ENCODE measurements at places on chromosomes 5 and 9.

GRCh38 chr5:41822036-41822435 lies 48.2 kb downstream of the OXCT1 start:
- no peaks in the 10 kb centered on the region for H3K36me3 ChIP-seq
- H3K4me1 ChIP-seq: no peaks in the 10 kb centered on the region
- H3K4me3 ChIP-seq: no peak overlapping the region
- no peaks in the 10 kb centered on the region for H3K27me3 ChIP-seq
- DNase-seq: no peak

- no peaks in the 10 kb centered on the region for H3K27me3 ChIP-seq
- no peaks in the 10 kb centered on the region for H3K4me1 ChIP-seq
- H3K27ac ChIP-seq: no peak overlapping the region
- H3K4me3 ChIP-seq: no peak overlapping the region
These were observed 47.1 kb upstream of the FYB1 start for GRCh38 chr5:39266442-39266841.

DNA sequence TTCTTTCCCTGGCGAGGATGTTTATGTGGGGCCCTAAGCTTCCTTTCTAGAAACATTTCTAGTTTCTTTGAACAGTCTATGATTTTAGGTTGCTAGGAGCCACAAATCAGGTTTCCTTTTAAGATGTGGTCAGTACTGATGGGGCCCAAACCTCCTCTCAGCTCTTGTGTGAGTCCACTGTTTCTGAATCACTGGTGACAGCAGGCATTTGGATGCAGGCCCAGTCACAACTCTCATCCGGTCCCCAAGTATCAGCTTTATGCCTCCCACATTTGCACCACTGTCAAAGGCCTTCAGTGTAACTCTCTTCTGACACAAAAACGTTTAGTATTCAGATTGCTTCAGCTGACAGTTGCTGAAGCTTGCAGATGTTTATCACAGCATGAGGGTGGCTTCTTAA lies 7.8 kb downstream of the DMRT2 start:
- H3K27ac ChIP-seq: no peak overlapping the region
- DNase-seq: no peak
- no peak overlapping the region for H3K4me3 ChIP-seq
- no peaks in the 10 kb centered on the region for H3K4me1 ChIP-seq
- peaks cover 3% of the 10 kb centered on the region for H3K27me3 ChIP-seq
- no peaks in the 10 kb centered on the region for H3K36me3 ChIP-seq

GRCh38 chr5:148840531-148840930 lies 14.1 kb downstream of the ADRB2 start:
- no peaks in the 10 kb centered on the region for H3K36me3 ChIP-seq
- no peaks in the 10 kb centered on the region for H3K4me1 ChIP-seq
- no peak for DNase-seq
- no peak overlapping the region for H3K4me3 ChIP-seq

DNA sequence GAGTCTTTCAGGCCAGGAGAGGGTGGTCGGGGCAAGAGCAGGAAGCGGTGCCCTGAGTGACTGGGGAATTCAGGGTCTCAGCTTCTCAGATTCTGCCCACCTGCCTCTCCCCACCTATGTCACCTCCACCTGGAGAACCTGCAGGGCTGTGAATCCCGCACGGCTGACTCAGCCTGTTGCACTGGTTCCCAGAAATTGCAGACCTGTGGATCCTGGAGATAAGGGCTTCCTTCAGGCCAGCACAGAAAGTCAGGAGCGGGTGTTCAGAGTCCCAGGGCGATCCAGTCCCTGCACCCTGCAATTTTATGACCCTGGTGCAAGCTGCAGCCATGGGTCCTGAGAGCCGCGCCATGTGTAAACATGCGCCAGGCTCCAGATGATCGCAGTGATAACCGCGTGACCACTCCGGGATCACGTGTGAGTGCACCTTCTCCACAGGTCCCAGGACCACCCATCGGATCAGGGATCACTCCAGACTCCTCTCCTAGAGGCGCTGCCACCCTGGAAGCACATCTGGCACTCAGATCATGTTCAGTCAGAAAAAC lies 17.8 kb downstream of the IRX4 start:
- H3K4me3 ChIP-seq: no peak overlapping the region
- no peak overlapping the region for H3K27ac ChIP-seq
- no peaks in the 10 kb centered on the region for H3K36me3 ChIP-seq
- peaks cover 7% of the 10 kb centered on the region for H3K27me3 ChIP-seq
- DNase-seq: no peak

GRCh38 chr9:89915187-89915586 lies 310.4 kb downstream of the GADD45G start:
- no peaks in the 10 kb centered on the region for H3K27me3 ChIP-seq
- no peak for DNase-seq
- H3K4me1 ChIP-seq: peaks cover 4% of the 10 kb centered on the region
- H3K27ac ChIP-seq: no peak overlapping the region

- no peaks in the 10 kb centered on the region for H3K27me3 ChIP-seq
- H3K36me3 ChIP-seq: no peaks in the 10 kb centered on the region
- no peak overlapping the region for H3K27ac ChIP-seq
- H3K4me1 ChIP-seq: peaks cover 2% of the 10 kb centered on the region
These were observed 75.0 kb upstream of the NEK6 start for GRCh38 chr9:124182741-124183140.

DNA sequence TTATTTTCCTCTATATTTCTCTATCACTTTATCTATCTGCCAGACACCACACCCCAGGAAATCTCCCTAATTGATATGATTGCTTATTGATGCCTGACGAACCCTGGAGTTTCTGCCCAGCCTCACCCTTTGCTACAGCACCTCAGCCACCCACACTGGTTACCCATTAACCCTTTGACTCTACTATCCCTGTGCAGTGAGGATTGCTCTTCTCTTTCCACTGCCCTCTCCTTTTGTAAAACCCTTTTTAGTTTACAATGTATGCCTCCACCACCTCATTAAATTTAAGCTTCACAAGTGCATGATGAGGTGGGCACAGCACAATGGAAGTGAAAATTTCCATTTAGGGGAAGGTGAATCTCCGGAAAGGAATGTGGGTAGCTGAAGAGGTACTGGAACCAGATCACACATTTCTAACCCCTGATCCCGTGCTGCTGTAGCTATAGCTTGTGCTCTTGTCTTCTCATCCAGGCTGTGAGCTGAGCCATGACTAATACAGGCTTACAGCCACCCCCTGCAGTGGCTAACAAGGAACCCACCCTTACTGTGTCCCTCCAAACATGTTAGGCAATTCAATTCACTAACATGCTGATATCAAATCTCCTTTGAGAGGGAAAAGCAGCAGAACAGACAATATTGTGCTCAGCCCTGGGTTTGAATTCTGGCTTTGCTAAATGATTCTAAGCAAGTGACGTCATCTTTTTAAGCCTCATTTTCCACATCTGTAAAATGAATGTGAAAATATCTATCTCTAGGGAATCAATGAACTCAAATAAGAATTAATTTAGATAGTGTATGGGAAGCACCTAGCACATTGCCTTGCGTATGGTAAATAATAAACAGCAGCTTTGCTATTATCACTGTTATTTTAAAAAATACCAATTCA lies 186.9 kb upstream of the TRIM32 start:
- H3K4me3 ChIP-seq: no peak overlapping the region
- H3K36me3 ChIP-seq: no peaks in the 10 kb centered on the region
- no peaks in the 10 kb centered on the region for H3K27me3 ChIP-seq
- DNase-seq: no peak

GRCh38 chr5:96148376-96148775 lies 186.7 kb upstream of the ELL2 start:
- no peak overlapping the region for H3K4me3 ChIP-seq
- peaks cover 8% of the 10 kb centered on the region for H3K4me1 ChIP-seq
- H3K36me3 ChIP-seq: no peaks in the 10 kb centered on the region
- no peak overlapping the region for H3K27ac ChIP-seq
- DNase-seq: no peak

DNA sequence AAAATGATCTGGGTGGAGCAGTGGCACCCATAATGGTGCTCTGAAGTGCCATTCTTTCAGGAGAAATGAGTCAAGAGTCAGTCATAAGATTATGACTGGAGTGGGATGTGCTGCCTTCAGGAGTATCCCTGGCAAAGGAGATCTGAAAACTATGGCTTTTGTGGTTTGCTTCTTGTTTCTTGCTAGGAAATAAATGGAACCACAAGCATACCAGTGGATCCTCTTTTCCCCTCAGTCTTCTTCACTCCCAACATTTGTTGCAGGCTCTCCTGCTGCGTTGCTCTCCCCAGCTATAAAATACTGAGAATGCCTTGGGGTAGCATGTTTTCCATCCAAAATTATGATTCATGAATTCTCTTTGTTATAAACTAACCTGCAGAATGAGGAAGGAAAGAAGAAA lies 199.1 kb downstream of the NNT start:
- DNase-seq: no peak
- H3K4me3 ChIP-seq: no peak overlapping the region
- no peaks in the 10 kb centered on the region for H3K36me3 ChIP-seq
- no peaks in the 10 kb centered on the region for H3K4me1 ChIP-seq
- no peak overlapping the region for H3K27ac ChIP-seq
- H3K27me3 ChIP-seq: no peaks in the 10 kb centered on the region

GRCh38 chr9:22108581-22109370 lies 99.7 kb upstream of the CDKN2B start:
- no peaks in the 10 kb centered on the region for H3K4me1 ChIP-seq
- DNase-seq: no peak
- no peaks in the 10 kb centered on the region for H3K36me3 ChIP-seq
- no peak overlapping the region for H3K4me3 ChIP-seq
- no peak overlapping the region for H3K27ac ChIP-seq
- no peaks in the 10 kb centered on the region for H3K27me3 ChIP-seq

- H3K36me3 ChIP-seq: no peaks in the 10 kb centered on the region
- H3K27me3 ChIP-seq: no peaks in the 10 kb centered on the region
- no peak overlapping the region for H3K4me3 ChIP-seq
- no peak overlapping the region for H3K27ac ChIP-seq
- no peaks in the 10 kb centered on the region for H3K4me1 ChIP-seq
These were observed 178.2 kb downstream of the PAM start for GRCh38 chr5:102933316-102933715.

DNA sequence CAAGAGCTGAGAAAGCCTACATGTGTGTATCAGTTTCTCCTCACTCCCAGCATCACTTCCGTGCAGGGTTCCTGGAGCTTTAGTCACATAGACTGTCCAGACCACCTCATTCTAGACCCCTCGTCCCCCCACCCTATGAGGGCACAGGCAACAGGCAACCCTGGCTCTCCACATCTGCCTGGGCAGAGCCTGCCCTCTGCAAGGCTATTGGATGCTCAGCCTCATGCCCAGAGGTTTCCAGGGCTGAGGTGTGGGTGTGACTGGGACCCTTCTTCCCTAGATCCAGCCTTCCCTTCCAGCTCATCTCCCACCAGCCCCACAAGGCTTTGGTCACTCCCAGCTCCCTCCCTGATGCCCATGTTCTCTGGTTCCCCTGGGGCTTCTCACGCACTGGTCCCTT lies 161.4 kb downstream of the PAX5 start:
- H3K4me3 ChIP-seq: no peak overlapping the region
- H3K36me3 ChIP-seq: no peaks in the 10 kb centered on the region
- DNase-seq: no peak

- H3K36me3 ChIP-seq: no peaks in the 10 kb centered on the region
- no peak for DNase-seq
- no peaks in the 10 kb centered on the region for H3K27me3 ChIP-seq
- no peak overlapping the region for H3K27ac ChIP-seq
- H3K4me1 ChIP-seq: peaks cover 3% of the 10 kb centered on the region
- peak overlapping the region; percentile 90 for H3K4me3 ChIP-seq
These were observed 896 bp downstream of the RIGI start for GRCh38 chr9:32524892-32525708.

- H3K36me3 ChIP-seq: no peaks in the 10 kb centered on the region
- no peak overlapping the region for H3K4me3 ChIP-seq
- H3K4me1 ChIP-seq: no peaks in the 10 kb centered on the region
- no peak overlapping the region for H3K27ac ChIP-seq
These were observed 25.5 kb downstream of the OTULINL start for GRCh38 chr5:14607104-14607503.

DNA sequence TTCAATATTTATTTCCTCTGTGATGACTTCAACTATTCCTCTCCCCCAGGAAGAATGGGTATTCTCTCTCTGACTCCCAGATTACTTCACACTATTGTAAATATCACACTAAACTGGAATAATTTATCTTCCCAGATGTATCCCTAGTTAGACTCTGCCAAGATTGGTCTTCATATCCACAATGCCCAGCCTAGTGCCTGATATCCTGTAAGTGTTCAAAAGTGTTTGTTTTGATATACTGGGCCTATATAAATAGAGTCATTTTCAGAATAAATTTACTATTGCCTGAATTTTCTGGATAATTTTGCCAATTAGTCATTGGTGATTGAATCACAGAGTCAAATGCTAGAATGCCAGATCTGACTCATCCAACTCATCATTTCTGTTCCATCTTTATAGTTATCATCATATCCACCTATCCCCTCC lies 143.7 kb upstream of the TNC start:
- H3K27ac ChIP-seq: no peak overlapping the region
- H3K36me3 ChIP-seq: no peaks in the 10 kb centered on the region
- no peak for DNase-seq
- no peaks in the 10 kb centered on the region for H3K27me3 ChIP-seq
- no peak overlapping the region for H3K4me3 ChIP-seq

DNA sequence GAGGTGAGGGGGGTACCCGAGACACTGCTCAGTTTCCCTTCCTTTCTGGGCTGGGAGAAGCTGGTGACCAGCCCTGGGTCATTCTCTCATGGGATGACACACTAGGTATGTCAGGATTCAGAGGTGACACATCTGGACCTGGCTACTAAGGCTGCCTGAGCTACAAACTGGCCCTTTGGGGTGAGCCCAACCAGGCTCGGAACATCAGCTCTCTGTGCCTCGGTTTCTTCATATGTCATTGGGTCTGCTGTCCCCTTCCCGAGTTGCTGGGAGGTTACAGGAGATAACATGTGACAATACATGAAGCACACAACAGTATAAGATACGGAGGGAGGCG lies 11.8 kb downstream of the CARD19 start:
- DNase-seq: no peak
- H3K36me3 ChIP-seq: no peaks in the 10 kb centered on the region

- no peaks in the 10 kb centered on the region for H3K27me3 ChIP-seq
- no peak overlapping the region for H3K4me3 ChIP-seq
- H3K4me1 ChIP-seq: no peaks in the 10 kb centered on the region
- no peak for DNase-seq
- no peaks in the 10 kb centered on the region for H3K36me3 ChIP-seq
- H3K27ac ChIP-seq: no peak overlapping the region
These were observed 177.6 kb upstream of the TLX3 start for GRCh38 chr5:171131497-171131896.

GRCh38 chr9:25733336-25733982 lies 55.2 kb upstream of the TUSC1 start:
- H3K36me3 ChIP-seq: no peaks in the 10 kb centered on the region
- no peak overlapping the region for H3K4me3 ChIP-seq
- no peak for DNase-seq
- H3K27ac ChIP-seq: no peak overlapping the region
- no peaks in the 10 kb centered on the region for H3K4me1 ChIP-seq

DNA sequence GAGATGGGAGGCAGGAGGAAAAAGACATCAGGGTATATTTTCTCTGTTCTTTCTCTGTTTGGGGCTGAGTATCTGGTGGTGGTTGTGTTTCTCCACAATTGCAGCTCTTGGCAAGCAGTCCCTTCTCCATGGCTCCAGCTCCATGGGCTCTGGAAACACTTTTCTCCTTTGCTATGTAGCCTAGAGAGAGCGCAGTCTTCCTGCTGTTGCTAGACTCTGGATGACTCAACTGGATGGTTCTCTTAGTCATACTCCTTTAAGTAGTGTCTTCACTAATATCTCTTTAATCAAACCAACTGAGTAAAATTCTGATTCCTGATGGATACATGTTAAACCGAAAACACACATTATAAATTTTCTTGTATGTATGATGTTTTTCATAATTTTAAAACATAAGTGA lies 3.3 kb upstream of the PLGRKT start:
- H3K4me1 ChIP-seq: 0 out of 2 replicates have a peak, but pooled peaks cover 3% of the 10 kb centered on the region
- H3K4me3 ChIP-seq: no peak overlapping the region
- no peaks in the 10 kb centered on the region for H3K36me3 ChIP-seq
- no peak for DNase-seq

GRCh38 chr5:139183502-139183901 lies 14.7 kb downstream of the SIL1 start:
- no peaks in the 10 kb centered on the region for H3K27me3 ChIP-seq
- H3K27ac ChIP-seq: no peak overlapping the region
- H3K4me3 ChIP-seq: no peak overlapping the region
- H3K36me3 ChIP-seq: no peaks in the 10 kb centered on the region
